ENCODE measurements at places on chromosomes 4 and X. TPM values are rescaled to one million over a fixed set of nuclear protein-coding genes. Genes with fewer than 3 reads are reported as not detected.

Gene EVC
- total RNA-seq = 5.4 TPM

Gene XPNPEP2
- total RNA-seq = 1.9 TPM

Gene UGT2B11
- not detected for total RNA-seq

Gene PCDH19
- total RNA-seq = 0.26 TPM

Gene MEPE
- total RNA-seq = not detected

Gene MAGEE2
- total RNA-seq = 0.28 TPM

Gene PPP1R3F
- total RNA-seq = 3.5 TPM

Gene CENPI
- total RNA-seq = 9.2 TPM

All from adrenal gland (tissue), 19 donors.